ENCODE measurements at places on chromosomes 5 and 9.

GRCh38 chr9:80968611-80969010 is 720.7 kb downstream of the TLE1 start:
- DNase-seq: peak; percentile 18

DNA sequence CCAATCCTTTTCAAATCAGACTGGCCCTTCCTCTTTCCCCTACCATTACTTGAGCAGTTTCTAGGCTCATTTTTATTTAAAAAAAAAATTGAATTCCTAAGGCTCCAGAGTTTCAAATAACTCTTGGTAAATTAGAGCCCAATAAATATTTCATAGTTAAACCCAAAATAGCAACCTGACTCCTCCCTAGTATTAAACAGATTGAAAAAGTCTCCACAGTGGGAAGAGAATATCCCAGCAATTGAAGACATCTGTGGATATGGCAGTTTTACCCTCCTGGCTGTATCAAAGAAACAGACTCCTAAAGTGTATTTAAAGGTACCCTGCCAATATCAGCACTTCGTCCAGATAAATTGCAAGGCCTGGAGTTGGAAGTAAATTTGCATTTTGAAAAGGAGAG is 52.7 kb upstream of the GDNF start:
- peak; percentile 37 for DNase-seq

GRCh38 chr9:87088621-87089365 is 141.5 kb upstream of the GAS1 start:
- no peak for DNase-seq

DNA sequence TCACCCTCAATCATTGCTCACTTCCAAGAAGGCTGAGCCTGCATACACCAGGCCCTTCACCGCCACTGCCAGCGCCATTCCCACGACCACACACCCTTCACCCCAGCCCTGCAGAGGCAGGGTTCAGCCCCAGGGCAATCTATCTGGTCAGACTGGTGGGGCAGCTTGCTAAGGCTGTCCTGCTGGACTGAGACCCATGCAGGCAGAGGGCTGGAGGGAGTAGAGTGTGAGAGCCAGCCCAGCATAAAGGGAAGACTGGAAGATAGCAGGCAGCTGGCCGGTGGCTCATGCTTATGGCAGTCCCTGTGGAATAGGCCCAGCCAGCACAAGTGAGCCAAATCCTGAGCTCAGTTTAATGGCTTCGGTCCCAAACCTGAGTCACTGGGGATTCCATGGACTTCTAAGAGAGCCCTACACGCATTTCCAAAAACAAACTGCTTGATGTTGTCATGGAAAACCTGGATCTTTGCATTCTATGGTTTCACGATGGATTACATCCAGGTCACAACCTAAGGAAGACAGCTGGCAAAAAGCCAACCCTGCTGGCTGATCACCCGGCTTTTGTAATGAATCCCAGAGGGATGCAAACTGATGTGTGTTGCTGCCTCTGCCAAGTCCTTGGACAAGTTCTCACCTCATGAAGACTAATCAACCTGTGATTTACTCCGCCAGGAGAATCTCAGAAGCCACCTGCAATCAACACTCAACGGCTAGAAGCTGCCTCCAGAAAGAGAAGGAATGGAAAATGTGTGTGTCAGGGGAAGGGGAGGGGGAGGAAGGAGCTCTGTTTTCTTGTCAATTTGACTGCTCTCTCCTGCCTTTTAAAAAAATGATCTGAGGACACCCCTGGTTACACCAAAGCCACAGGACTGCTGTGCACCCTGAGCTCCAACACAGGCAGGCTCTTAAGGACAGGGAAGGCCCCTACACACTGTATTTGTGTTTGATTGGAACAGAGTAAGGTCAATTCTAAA is 143.6 kb downstream of the LHFPL2 start:
- DNase-seq: peak; percentile 99

GRCh38 chr5:170495825-170496661 is 7.8 kb upstream of the KCNIP1 start:
- DNase-seq: no peak

Data from AG10803 (cell line).